ENCODE measurements at places on chromosomes 5 and 9.
A peak's percentile ranks its signal among the peaks of the same experiment; 100 is the strongest.

GRCh38 chr5:40627706-40628105 is 52.0 kb upstream of the PTGER4 start:
- DNase-seq, result no peak

DNA sequence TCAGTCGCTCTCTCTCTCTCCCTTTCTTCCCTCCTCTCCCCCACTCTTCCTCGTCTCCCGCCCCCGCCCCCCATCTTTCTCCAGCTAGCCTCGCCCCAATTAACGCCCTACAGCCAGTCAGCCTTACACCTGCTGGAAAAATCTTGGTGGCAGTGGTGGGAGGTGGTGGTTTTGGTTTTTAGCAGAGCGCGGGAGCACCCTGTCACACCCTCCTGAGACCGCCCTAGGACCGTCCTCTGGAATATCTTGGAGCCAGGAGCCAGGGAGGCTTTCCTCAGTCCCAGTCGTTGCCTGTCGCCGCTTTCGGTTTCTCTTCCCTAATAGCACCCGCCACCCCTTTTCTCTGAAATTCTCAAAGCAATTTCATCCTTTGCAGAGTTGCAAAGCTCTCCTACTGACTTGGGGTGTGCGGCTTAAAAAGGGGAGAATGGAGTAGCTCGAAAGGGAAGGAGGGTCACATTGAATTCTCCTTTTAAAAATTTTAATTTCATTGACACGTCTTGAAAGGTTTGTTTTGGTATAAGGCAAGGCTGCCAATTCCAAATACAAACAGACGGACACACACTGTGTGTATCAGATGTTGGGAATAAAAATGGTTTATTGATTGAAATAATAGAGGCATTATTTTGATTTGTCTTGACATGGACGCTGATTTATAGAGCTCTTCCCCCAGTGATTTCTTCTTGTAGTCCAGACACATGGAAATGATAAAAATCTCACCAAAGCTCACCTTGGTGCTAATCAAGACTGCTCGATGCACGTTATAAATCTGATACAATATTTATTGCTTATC is 301.3 kb downstream of the PARP8 start:
- peak; percentile 47 for DNase-seq

- DNase-seq, result no peak
Observed at GRCh38 chr5:152470167-152470566, 65.1 kb upstream of the NMUR2 start.

DNA sequence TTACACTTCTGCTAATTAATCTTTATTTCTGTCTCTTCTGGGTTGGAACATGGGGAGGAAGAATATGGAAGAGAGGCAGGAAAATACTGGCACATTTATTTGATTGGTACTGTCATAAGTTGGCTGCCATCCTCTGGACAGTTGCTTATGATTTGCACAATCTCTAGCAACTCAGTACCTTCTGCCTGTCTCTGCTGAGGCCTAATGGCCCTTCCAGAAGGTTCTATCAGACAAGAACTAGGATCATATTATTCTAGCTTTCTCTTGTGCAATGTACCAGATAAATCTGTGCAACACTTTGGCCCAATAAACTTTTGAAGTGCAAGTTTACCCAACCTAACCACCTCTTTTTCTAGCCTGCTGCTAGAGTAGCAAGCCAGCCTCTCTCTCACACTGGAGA is 335.0 kb downstream of the ARRDC3 start:
- DNase-seq, result no peak

DNA sequence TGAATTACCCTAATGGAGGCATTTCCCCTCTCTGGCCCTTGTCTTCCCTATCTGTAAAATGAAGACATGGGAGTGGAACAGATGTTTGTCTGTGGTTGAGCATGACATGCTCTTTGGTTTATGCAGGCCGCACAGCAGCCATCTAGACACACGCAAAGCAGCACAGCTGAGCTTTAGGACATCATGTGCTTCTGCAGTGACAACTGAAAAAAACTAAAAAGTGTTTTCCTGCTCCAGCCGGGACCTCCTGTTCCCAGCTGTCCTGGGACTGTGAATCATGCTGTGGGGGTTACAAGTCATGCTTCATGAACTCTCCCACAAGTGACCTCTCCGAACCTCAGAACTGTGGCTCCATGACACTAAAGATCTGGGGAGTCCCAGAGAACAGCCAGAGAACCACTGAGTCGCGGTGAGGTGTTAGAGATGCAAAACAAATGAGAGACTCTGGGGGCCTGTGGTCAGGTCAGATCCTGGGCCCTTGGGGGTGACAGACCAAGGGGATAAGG is 1.7 kb downstream of the SMIM3 start:
- DNase-seq, result no peak

DNA sequence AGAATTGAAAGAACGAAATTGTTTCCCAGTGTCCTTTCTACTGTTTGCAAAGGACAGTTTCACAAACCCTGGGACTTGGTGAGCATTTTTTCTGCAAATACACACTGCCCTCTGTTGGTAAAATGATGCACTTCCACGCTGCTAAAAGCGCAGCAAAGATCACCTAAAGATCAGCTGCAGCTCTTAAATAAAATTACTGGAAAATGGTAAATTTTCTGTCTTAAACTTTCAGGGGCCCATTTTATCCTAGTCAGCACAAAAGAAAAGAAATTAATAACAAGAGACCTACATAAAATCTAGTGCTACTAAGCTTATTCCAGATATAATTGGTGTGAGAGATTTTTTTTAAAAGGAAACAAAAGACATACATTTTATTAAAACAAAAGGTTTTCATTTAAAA is 566.0 kb downstream of the CAAP1 start:
- DNase-seq, result peak; percentile 57

- peak; percentile 7 for DNase-seq
Observed at GRCh38 chr9:5013374-5013773, 28.3 kb downstream of the JAK2 start.

All from lung (tissue), 17 donors.